COR-L47 (cell line): ENCODE measurements at places on chromosomes 5 and 9.

GRCh38 chr5:11496137-11496719 lies 408.0 kb downstream of the CTNND2 start:
- DNase-seq = no peak

DNA sequence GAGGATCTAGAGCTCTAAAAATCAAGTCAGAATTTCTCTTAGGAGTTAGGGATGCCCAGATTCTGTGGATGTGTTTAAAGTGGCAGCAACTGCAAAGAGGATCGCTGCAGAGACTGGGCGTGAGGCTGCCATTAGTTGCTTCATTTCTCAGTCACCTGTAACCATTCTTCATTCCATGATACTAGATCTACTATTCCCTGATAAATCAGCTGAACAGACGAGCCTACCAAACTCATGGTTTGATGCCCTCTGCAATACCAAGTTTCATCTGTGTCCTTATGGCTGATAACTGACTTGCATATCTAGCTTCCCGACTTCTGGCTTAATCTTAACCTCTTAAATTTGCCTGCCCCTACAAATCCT lies 33.3 kb downstream of the UBE2R2 start:
- DNase-seq = no peak

DNA sequence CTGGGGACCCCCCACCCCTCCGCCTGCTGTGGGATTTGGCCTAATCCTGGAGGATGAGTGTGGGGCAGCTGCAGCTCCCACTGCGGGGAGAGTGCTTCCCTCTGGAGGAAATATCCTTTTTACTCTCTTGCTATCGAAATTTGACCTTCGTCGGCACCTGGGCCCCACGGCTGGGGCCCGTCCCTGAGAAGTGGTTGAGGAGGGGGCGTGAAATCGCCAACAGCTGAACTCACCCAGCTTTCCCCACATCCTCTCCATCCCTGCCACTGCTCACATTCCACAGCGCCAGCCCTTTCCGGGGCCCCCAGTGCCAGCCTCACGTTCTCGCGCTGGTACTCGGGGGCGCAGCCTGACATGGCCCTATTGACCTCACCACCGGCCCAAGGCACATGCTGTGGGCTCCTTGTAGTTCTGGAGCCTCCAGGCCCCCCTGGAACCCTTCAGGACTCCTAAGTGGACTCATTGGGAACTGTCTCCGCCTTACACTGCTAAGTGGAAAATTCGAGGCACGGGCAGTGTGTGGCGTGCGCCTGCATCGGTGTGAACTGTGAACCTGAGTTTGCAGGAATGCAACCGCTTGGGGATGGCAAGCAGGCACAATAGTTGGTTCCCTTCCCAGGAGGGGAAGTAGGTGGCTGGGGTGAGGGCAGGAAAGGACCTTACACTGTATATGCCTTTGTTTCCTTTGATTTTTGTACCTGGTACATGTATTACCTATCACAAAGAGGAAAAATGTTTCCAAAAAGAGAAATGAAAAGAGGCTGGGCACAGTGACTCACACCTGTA lies 19.2 kb downstream of the FGFR4 start:
- DNase-seq = no peak

GRCh38 chr9:20552874-20553557 lies 69.3 kb downstream of the MLLT3 start:
- no peak for DNase-seq

GRCh38 chr9:135501261-135502167 lies 1.0 kb downstream of the MRPS2 start:
- DNase-seq = peak; percentile 57

DNA sequence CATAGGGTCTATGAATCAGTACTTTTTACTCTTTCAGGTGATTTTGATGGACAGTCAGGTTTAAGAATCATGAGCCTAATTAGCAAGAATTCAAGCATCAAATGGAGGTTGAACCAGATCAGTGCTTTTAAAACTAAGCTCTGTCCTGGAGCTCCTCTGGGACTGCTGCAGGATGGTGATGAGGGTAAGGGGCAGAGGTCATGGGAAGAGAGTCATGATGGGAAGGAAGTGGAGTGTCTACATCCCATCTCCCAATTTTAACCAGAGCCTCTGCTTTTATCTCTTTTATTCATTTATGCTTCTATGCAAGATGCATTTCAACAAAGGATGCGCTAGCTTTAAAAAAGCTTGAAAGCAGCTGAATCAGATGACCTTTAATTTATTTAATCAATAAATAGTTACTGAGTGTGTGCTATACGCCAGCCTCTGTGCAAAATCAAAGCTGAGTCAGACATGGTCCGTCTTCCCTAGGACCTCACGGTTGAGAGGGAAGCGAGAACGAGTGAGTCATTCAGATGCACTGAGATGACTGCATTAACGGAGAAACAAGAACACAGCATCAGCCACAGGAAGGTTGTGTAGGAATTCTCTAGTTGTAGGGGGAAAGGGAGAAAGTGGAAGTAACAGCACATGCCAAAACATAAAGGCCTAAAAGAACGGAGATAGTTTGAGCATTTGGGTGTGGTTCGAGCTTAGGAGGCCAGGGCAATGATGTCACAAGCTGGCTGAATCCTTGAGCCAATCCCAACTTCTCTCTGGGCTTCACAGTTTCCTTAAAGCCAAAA lies 441.6 kb upstream of the BRINP1 start:
- no peak for DNase-seq

- no peak for DNase-seq
Measured at GRCh38 chr5:168844922-168845296, 265.7 kb upstream of the PANK3 start.

GRCh38 chr9:124450241-124450924 lies at the start of gene ADGRD2:
ADGRD2 (plus strand) TSS chr9:124450451; CDS start chr9:124451667, 1,216 bp downstream.
- peak; percentile 33 for DNase-seq
